ENCODE measurements at places on chromosomes 3 and 15.

DNA sequence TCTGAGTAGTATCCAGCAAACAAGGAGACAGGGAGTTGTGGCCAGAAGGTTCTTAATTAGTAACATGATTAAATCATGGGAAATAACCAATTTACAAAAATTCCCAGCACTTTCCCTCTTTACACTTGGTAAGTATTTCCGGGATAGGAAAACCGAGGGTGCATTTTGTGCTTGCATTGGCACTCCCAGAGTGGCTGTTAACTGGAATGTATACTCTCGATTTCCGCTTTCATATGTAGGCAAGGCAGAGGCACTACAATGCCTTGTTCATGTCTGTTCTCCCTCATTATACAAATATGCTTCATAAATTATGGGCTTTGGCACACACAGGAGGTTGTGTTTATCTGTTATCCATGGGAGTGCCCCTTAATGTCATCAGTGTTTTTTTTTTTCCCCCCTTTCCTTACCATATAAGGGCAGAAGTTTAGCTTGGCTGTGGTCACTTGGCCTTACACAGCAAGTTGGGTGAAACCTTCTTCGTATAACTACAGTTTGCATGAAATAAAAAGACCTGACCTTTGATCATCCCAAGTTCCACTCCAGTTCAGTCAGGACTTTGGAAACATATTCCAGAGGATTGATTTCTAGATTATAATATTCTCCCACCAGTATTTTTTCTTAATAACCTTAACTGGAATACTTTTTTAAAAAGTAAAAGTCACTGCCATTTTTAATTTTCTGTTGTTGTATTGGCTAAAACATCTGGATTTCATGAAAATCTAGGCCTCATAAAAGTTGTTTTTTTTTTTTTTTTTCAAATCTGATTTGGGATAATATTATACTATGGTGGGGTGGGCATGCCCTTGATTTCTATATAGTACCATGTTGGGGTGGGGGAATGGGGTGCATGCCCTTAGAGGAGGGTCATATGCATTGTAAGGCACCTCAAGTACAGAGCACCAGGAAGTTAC, 8.9 kb downstream of the TPM1 start:
- no peak for DNase-seq

DNA sequence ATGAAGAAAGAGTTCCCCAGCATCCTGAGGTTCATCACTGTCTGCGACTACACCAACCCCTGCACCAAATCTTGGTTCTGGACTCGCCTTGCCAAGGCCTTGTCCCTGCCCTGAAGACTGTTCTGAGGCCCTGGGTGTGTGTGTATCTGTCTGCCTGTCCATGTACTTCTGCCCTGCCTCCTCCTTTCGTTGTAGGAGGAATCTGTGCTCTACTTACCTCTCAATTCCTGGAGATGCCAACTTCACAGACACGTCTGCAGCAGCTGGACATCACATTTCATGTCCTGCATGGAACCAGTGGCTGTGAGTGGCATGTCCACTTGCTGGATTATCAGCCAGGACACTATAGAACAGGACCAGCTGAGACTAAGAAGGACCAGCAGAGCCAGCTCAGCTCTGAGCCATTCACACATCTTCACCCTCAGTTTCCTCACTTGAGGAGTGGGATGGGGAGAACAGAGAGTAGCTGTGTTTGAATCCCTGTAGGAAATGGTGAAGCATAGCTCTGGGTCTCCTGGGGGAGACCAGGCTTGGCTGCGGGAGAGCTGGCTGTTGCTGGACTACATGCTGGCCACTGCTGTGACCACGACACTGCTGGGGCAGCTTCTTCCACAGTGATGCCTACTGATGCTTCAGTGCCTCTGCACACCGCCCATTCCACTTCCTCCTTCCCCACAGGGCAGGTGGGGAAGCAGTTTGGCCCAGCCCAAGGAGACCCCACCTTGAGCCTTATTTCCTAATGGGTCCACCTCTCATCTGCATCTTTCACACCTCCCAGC, 2.9 kb downstream of the MYD88 start:
- no peak for DNase-seq

GRCh38 chr15:79990997-79991334, 20.0 kb upstream of the BCL2A1 start:
- DNase-seq: no peak

GRCh38 chr3:47019201-47019600, 39.7 kb downstream of the NBEAL2 start:
- no peak for DNase-seq

DNA sequence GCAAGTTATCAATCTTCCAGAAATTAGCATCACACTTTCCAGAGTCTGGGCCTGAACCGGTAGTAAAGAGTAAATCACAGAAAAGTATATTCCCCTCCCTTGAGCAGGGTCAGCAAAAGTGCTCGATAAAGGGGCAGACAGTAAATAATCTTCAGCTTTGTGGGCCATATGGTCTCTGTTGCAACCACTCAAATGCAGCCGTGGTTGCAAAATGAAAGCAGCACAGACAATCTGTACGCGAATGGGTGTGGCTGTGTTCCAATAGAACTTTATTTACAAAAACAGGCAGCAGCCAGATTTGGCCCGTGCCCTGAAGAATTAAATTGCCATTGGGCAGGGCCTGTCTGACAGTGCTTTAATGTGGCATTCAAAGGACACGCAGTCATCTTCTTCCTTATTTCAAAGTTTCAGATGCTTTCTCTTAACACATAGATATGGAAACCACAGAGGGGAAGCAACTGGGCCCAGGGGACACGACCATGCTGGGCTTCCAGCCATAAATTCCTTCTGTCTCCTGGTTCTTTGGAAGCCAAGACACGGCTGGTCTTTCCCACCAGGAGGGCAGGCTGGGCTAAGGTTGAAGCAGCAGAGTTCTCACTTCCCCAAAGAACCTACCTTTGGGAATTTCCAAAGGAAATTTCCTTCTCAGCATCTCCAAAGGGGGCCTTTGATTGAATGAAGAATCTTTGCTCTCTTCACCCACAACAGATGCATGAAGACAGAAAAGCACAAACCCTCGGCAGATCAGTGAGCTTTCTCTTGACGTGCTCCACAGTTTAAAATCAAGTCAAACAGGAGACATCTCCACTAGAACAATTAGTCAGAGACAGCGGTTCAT, 489.8 kb upstream of the PROK2 start:
- no peak for DNase-seq

GRCh38 chr3:196947860-196948441, 5.6 kb upstream of the NCBP2 start:
- no peak for DNase-seq

- DNase-seq: no peak
Observed at GRCh38 chr3:54433846-54434245, 311.5 kb downstream of the CACNA2D3 start.

DNA sequence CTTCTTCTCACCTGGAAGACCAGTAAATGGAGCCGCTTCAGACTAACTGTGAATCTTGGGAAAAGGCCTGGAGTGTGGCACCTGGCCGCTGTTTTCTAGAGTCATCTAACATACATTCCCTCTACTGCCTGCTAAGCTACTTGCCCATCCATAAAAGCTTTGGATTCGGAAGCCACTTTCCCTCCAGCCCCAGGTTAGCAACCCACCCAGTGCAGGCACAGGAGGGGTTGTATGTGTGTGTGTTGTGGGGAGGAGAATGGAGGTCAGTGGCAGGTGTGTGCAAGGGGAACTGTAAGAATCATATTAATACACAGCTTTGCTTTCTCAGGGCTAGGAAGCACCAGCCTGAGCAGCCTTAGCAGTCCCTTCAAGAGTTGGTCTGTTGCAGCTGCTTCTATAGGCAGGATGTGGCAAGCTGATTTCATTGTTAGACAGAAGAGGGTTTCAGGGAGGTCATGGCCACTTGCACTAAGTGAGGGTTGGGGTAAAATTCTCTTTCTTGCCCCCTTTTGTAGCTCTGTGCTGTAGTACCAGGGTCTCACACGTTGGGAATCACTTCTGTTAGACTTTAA, 8.9 kb downstream of the NSUN3 start:
- no peak for DNase-seq

DNA sequence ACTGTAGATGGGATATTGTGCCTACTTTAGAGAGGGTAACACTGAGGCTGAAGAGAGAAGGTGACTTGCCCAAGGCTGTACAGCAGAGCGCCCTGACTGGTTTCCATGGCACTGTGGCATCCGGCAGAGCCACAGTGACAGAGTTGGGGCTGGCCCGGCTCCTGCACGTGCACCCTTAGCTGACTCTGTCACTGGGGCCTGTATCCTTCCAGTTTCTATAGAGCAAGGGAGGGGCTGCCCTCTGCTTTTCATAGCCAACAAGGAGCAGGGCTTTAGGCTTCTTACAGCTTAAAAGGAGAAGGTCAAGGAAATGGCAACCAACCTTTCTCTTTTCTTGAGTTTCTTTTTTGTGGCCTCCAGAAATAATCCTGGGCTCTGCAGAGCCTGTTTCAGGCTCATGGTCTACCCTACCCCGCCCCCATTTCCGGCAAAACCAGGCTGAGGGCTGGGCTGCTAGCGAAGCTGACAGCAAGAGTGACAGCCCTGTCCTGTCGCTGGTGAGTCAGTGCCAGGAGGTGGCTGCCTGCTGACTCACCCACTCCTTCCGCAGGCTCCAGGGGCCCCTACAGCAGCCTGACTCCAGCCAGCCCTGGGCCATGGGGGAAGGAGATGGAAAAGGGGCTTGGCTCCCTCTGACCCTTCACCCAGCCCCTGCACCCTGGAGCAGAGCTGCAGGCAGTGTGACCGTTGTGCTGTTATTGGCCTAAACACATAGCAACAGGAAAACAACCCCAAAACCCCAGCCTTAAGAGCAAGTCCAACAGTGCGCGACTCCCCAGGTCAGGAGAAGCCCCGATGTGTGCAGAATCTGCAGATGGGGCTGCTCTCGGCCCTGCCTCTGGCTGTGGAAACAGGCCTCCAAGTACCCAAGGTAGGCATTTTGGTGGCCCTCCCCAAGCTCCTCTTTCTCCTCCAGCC, 29.8 kb downstream of the SLC6A6 start:
- DNase-seq: peak; percentile 88

DNA sequence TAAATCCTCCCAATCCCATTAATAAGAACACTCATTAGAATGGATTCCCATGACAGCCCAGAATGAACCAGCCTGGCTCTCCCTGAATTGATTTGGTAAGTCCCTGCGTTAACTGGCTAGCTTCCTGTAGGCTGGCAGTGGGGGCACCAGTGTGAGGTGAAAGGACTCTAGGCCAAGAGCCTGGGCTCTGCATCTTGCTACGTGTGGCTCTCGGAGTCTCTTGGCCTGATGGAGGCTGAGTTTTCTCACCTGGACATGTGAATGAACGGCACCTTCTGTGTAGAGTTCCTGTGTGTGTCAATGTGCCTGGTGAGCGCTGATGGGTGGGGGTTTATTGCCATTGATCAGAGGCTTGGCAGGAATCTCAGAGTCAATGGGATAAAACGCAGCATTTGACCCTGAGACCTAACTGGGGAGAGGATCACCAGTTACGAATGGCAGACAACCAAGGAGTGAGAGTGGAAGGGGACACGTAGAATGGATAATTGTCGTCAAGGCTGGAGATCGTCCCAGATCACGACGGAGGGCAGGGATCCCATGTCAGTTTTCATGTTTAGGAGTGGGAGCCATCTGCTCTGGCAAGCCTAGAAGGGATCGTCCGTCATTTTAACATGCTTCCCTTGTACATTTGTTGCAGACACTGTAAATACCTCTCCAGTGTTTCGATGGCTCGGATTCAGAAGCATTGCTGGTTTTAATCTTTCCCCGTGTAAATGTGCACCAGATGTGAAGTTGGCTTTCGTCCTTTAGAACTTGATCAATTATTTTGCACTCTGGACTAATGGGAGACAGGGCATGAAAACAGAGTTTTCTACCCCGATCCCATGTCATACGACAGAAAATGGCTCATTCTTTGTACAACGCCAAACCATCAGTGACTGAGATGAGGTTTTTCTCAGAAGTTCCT, 9.0 kb upstream of the KLF13 start:
- DNase-seq: no peak

DNA sequence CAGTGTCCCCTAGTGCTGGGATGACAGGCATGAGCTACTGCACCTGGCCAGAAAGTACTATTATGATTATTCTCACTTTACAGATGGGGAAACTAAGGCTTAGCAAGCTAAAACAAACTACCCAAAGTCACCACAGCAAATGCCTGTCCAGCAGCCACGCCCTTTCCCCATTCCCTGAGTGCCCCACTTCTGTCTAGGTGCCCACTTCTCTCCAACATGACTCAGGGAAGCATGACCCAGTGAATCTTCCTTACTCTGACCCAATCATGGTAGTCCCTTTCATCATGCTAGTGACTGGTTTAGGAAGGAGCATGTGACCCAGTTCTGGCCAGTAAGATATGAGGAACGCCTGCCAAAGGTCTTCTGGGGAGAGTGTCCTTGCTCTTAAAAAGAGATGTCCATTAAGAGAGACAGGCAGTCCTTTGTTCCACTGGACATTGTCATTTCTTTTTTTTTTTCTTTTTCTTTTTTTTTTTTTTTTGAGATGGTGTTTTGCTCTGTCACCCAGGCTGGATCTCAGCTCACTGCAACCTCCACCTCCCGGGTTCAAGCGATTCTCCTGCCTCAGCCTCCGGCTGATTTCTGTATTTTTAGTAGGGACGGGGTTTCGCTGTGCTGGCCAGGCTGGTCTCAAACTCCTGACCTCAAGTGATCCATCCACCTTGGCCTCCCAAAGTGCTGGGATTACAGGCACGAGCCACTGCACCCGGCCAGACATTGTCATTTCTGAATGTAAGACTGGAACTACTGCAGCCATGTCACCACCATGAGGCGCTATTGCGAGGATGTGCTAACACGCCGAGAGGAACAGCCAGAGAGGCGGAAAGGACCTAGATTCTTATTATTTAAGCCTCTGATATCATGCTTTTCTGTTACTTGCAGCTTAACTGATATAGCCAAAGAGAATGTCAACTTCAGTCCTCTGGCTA, 19.8 kb downstream of the MEGF11 start:
- DNase-seq: peak; percentile 22

- DNase-seq: no peak
Observed at GRCh38 chr15:90609242-90610180, 79.8 kb downstream of the CRTC3 start.

All from activated naive CD4-positive, alpha-beta T cell treated with anti-CD3 and anti-CD28 coated beads, Interleukin-2, amount 50 U/mL, for 72 hours (primary cell).